ENCODE measurements at places on chromosomes 3 and 15.

- no peak for DNase-seq
These were observed 104.1 kb upstream of the GOLGA8J start for GRCh38 chr15:29978411-29979382.

DNA sequence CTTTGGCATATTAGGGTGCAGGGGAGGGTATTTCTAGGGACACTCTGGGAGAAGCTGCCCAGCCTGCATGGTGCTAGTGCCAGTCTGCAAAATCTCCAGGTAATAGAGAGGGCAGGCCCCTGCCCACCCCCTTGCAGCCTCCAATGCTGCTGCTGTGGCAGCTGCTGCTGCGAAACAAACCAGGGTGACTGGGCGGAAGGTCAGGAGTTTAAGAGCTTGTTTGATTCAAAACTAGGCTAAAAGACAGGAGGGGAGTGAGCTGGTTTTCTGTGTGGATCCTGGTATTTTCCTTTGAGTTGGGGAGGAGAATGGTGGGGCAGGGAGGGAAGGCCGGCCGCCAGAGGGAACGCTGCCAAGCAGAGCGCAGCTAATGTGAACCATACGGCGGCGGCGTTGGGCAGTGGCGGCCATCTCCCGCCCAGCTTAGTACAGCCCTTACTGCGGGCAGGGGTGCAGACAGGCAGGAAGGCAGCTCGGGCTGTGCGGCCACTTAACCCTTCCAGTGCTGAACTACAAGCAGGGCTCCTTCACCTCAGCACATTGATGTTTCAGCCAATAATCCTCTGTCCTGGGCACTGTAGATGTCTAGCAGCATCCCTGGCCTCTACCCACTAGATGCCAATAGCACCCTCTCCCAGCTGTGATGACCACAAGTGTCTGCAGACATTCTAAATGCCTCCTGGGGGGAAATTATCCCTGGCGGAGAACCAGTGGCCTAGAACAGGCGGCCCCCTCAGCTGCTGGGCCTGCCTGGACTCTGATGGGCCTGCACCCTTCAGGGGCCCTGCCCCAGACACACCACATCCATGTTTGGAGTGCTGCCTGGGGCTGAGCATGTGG, 125.7 kb downstream of the EEFSEC start:
- no peak for DNase-seq

DNA sequence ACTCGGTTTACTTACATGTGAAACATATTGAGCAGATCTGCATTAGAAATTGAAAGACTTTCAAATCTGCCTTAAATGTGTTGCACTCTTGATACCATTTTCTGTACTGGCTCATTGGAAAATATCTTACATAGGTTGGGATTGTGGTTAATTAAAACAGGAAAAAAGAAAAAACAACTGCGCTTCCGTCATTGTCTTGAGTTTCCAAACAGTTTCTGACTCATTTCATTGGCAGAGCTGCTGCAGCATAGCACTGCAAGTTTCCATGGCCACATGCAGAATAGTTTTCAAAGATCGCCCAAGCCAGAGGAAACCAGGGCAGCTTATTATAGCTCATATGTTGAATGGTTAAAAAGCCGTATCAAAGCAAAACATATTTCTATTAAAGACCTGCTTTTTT, 446.6 kb upstream of the BCHE start:
- DNase-seq = no peak

DNA sequence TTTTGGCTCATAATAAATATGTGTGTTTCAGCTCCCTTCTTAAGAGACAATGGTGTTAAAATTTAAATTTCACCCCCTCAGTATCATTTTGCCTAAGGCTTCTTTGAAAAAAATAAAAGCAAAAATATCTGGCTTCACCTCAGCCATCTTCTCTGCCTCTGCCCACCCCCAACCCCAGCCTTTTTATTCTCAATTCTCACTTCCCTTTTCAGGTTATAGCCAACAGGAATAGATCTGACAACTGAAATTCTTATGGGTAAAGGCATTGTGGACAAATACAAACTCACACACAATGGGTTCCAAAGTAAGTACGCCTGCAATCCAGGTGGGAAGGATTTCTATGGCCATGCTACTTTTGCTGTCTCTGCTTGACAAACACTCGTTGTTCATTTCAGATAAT, 399.0 kb upstream of the ARRDC4 start:
- no peak for DNase-seq

DNA sequence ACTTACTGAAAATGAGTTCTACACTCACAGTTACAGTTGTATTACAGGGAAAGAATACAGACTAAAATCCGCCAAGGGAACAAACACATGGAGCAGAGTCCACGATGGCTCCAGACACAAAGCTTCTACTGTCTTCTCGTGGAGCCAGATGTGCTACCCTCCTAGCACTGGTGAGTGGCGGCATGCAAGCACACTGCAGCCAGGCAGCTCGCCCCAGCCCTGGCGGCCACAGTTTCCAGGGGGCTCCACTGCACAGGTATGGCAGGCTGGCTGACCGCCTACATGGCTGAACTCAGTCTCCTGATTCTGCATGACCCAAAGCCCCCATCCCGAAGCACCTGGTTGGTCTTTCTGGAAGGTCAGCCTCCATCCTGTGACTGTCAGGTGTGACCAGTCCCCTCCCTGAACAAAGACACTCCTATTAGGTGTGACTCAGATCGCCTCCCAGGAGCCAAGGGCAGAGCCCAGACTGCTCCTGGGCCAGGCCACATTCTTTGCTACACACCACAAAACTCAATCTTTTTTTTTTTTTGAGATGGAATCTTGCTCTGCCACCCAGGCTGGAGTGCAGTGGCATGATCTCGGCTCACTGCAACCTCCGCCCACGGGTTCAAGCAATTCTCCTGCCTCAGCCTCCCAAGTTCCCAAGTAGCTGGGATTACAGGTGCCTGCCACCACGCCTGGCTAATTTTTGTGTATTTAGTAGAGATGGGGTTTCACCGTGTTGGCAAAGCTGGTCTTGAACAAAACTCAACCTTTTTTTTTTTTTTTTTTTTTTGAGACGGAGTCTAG, 51.5 kb downstream of the CFAP92 start:
- DNase-seq = no peak

- DNase-seq = no peak
These were observed 40.1 kb downstream of the CDCP1 start for GRCh38 chr3:45105855-45106671.

GRCh38 chr3:15646851-15647511, 45.4 kb downstream of the BTD start:
- no peak for DNase-seq

GRCh38 chr15:73153447-73153846, 101.2 kb downstream of the NEO1 start:
- DNase-seq = no peak

DNA sequence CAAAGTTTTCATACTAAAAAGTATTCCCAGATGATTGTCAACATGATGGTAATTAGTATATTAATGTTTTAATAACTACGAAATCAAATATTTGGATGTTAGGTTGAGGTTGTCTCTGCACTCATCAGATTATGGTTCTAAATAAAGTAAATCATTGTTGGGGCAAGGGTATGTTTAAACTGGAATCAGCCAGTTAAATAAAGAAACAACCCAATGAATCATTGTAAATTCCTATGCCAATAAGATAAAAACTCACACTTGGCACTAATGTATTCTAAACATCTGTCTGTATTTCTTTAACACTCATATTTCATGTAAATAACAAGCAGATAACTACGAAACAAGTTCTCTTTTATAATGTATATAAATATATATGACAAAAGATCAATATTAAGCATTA, 92.7 kb downstream of the PEAK1 start:
- DNase-seq = no peak

DNA sequence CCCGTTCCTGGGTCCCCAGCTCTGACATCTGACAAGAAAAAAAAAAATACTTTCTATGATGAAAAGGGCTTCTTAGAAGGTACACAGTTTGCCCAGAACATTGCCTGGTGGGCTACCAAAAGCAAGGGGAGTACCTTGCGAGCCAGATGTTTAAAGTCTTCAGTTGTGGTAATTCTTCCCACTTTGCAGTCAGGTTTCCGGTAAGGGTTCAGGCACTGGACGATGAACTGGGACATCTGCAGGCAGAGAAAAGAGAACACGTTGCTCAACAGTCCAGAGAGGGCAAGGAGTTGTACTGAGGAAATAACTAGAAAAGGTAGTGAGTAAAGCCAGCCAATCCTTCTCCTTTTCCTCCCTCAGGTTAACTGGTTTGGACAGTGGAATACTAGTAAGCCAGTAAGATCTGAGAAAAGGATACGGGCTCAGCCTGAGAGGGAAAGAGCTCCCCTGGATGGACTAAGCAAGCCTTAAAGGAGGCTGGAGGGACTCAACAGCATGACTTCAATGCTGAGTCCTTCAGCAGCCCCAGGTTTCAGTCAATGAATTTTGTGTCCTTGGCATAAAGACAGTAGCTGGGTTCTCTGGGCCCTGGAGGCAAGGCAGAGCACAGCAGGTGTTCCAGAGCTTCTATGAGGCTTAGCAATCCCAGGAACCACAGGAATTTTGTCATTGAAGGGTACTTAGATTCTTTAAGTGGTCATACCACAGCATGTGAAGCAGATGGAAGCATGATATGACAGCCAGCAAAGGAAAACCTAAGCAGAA, 38.2 kb downstream of the NBEAL2 start:
- DNase-seq = no peak

DNA sequence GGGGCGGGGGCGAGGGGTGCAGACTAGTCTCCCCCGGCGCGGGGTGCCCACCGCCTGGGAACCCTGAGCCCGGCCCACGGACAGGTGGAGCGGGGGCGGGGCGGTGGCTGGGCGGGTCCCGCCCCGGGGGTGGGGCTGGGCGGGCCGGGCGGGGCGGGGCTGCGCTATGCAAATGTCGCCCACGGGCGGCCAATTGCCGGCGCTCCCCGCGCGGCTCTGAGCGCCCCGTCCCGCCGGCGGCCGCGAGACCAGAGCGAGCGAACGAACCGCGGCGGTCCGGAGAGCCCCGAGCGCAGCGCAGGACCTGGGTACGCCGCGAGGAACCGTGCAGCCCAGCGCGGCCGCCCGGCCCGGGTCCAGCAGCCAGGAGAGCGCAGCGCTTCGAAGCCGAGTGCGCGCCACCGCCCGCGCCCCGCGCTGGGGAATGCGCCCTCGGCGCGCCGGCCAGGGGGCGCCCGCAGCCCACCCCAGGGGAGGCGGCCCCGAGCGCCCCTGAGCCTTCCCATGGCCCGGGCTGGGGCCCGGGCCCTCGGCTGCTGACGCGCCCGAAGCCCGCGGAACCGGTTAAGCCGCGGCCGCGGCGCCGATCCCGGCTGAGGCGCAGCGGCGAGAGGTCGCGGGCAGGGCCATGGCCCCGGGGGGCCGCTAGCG, at the start of gene SEMA3F:
SEMA3F (plus strand) TSS at position 485 of the 651 bp plus-strand sequence. CDS start 4,299 bp downstream, outside the sequence.
- no peak for DNase-seq

GRCh38 chr3:150351398-150351797, 56.7 kb upstream of the TSC22D2 start:
- no peak for DNase-seq

GRCh38 chr15:73558529-73558928, 74.7 kb downstream of the NPTN start:
- no peak for DNase-seq

Data from anterior cingulate cortex (tissue), 58 donors.